ENCODE measurements at places on chromosomes 1 and 21. TPM values are rescaled to one million over a fixed set of nuclear protein-coding genes. Genes with fewer than 3 reads are reported as not detected.

The FCER1A gene
- total RNA-seq: not detected

DNA sequence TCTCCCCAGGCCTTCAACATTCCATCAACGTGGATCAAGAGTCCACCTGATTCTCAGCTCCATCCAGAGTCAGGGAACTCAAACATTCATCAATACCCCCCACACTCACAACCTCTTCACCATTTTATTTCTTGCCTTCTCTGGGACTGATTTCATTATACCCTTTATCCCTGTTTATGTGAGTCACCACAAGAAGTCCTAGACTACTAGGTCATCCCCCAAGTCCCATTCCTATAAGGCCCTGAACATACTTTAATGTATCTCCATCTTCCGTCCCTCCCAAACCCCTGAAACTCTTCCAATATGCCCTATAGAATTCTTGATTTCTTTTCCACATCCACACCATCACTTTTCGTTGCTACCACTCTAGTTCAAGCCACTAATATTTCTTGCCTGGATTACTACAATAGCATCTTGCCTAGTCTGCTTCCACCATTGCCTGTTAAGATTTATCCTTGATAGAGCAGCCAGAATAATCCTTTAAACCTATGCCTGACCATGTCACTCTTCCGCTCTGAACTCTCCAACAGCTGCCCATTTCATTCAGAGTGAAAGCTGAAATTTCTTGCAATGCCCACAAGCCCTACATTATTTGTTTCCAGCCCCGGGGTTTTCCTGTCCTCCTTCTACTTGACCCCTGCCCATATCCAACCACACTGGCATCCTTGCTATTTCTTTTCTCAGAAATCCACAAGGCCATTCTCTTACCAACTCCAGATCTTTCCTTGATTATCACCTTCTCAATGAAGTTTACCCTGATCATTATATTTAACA, 9.4 kb upstream of the SAMD13 start:
- no peak for DNase-seq

DNA sequence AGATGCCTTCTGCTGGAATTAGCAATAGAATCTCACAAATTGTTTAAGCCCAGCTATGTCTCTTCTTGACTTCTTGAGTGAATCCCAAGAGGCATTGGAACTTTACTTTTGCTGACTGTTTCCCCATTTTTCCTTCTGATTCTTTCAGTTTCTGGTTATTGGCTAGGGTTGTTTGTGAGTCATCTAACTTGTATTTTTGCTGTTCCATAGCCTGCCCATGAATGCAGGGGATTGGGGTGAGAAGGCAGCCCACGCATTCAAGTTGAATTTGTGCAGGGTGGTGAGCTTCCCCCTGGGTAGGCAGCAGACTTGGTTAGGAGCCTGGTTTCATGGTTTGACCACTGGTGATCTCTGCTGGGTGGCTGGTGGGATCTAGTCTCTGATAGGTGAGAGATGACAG, 10.4 kb upstream of the KLF17 start:
- DNase-seq: no peak

DNA sequence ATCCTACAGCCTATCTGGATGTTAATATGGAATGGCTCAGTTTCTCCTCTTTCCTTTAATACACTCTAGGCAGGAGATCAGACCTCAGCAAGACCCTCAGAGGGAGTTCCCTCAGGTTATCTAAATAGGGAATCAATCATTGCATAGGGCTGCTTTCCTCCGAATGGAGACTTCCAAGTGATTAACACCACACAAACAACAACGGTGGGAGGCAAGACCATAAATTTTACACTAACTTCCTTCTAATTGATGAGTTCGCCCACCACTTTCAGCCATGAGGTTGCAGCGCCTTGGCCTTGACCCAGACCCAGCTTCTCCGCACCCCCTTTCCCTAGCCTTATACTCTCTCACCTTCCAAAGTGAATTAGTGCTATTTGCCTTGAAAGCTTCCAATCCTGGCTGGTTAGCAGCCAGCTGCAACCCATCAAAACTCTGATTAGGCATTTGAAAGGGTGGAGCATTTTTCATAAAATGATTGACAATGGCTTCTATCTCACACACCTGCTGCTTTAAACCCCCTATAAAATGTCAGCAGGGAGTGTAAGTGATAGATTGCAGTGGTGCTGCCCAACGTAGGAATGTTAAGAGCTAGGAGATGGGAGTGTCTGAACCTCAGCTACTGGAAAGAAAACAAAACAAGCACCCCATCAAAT, 534.9 kb upstream of the USP24 start:
- DNase-seq: no peak

GRCh38 chr1:198986442-198986841, 347.6 kb downstream of the PTPRC start:
- no peak for DNase-seq

GRCh38 chr1:40838980-40839942, 22.9 kb downstream of the CITED4 start:
- no peak for DNase-seq

The GBP5 gene
- not detected for total RNA-seq

DNA sequence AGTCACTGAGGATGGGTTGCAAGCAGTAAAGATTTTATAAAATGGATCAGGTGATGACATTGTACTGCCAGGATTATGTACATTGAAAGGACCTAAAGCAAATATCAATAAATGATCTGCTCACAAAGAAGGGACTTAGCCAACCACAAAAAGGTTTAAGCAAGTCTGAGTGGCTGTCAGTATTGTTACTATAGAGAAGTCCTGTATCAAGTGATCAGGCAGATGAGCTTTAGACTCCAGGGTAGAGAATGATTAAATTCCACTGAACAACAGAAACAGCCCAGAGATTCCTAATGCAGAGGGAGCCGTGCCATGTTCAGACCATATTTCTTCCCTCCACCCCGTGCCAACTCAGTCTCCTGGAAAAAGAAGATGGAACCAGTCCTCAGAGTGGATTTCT, 138.9 kb downstream of the SETD4 start:
- DNase-seq: no peak

The ENO1 gene
- total RNA-seq: 884 TPM

The JAM2 gene
- total RNA-seq: 1.4 TPM
